Suprapubic skin (tissue), 4 donors: ENCODE measurements at places on chromosomes 6 and 20. TPM values are rescaled to one million over a fixed set of nuclear protein-coding genes. Genes with fewer than 3 reads are reported as not detected.

DNA sequence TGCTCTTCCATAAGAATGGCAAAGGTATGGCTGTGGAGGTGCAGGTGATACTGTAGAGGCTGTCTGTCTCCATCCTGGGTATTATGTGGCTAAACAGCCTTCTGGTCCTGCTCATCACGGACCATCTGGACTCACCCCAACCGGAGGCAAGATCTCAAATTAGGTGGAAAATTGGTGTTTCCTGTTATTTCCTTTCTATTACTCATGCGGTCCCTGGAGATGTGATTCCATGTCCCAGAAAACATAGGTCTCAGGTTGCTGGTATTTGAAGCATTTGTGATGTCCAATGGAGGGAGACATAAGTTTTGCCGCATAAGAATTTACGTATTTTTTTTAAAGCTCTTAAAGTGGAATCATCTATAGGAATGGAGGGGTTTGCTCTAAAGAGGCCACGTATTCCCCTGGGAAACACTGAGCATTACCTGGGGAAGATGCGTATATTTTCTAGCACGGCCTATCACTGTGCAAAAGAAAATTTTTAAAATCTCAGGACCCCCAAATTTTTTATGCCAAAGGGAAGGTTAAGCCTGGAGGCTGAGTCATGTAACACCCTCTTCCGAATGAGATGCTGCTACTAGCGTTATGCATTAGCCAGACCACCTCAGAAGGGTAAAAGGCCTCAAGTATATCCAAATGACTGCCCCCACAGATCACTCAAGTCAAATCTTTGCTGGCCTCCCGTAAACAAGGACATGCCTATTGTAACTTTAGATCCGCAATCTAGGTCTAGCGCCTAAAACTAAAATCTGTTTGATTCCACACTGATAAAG, 22.4 kb upstream of the PBOV1 start:
- DNase-seq: no peak

DNA sequence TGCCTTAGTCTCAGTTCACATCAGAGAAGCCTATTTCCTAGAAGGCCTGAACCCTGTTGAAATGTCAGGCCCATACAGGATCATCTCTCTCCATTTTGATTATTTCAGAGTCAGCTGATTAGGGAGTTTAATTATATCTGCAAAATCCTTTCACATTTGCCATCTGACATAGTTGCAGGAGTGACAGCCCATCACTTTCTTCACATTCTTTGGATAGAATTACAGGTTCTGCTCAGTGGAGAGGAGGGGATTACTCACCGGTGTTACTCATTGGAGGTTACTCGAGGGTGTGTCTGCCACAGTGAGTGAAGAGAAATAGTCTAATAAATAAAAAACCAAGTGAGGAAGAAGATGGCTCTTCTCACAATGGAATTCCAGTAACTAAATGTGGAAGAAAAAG, 216.8 kb downstream of the TMEM242 start:
- no peak for DNase-seq

DNA sequence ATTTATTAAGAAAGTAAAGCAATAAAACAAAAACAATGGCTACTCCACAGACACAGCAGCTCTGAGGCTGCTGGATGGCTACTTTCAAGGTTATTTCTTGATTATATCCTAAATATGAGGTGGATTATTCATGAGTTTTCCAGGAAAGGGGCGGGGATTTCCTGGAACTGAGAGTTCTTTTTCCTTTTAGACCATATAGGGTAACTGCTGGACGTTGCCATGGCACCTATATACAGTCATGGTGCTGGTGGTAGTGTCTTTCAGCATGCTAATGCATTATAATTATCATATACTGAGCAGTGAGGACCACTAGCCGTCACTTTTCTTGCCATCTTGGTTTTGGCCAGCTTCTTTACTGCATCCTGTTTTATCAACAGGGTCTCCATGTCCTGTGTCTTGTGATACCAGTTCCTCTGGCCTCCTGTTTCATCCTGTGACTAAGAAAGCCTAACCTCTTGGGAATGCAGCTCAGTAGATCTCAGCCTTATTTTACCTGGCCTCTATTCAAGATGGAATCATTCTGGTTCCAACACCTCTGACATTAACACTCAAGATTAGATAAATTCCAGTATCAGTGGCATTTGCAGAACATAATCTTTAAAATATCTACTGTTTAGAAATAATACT, 32.3 kb upstream of the TRDN start:
- DNase-seq: no peak

GRCh38 chr6:64817525-64817924, 889.5 kb downstream of the EYS start:
- DNase-seq: no peak

DNA sequence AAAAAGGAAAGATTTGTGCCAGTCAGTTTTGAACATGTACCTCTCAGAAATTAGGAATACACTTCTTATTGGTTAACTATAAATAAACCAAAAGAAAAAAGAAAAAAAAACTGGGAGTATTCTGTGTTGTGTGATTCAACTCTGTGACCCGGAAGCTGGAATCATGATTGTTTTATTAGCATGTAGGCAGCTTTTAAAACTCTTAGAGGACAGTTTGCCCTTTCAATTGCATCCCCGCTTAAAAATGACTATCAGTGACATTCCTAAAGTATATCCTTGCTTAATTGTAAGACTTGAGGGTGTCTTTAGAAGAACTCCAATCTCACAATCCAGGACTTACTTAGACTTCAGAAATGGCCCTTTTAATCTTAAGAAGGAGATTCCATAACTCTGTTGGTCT, 29.1 kb upstream of the TENT5A start:
- DNase-seq: no peak

GRCh38 chr6:43269273-43270007, 26.2 kb downstream of the TTBK1 start:
- DNase-seq: no peak

GRCh38 chr6:51562198-51562597, 525.2 kb downstream of the PKHD1 start:
- DNase-seq: no peak

- DNase-seq: no peak
Observed at GRCh38 chr6:137323860-137324259, 104.7 kb upstream of the IFNGR1 start.

DNA sequence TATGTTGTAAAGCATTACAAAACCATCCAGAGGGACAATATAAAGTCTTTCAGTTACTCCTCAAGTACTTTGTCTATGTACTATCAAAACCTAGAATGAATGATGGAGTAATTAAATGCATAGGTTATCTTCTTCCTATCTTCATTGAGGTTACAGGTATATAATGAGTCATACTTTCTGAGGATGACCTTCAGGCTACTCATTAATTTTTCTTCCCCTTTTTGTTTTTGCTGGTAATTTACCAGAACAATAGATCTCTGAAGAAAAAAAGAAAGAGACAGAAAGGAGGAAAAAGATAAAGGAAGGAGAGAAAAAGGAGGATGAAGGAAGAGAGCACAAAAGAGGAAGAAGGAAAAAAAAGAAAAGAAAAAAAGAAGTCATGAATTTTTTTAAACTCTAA, 398.4 kb downstream of the TBC1D32 start:
- no peak for DNase-seq

- DNase-seq: no peak
Observed at GRCh38 chr6:109235481-109236038, 140.3 kb downstream of the CEP57L1 start.

Gene VWA7
- 3.3 TPM for total RNA-seq

Gene KIAA1755
- total RNA-seq: not detected

Gene ALDH8A1
- total RNA-seq: not detected
